GM23338 (cell line): ENCODE measurements at places on chromosomes 13 and 19. TPM values are rescaled to one million over a fixed set of nuclear protein-coding genes. Genes with fewer than 3 reads are reported as not detected.
A peak's percentile ranks its signal among the peaks of the same experiment; 100 is the strongest.

DNA sequence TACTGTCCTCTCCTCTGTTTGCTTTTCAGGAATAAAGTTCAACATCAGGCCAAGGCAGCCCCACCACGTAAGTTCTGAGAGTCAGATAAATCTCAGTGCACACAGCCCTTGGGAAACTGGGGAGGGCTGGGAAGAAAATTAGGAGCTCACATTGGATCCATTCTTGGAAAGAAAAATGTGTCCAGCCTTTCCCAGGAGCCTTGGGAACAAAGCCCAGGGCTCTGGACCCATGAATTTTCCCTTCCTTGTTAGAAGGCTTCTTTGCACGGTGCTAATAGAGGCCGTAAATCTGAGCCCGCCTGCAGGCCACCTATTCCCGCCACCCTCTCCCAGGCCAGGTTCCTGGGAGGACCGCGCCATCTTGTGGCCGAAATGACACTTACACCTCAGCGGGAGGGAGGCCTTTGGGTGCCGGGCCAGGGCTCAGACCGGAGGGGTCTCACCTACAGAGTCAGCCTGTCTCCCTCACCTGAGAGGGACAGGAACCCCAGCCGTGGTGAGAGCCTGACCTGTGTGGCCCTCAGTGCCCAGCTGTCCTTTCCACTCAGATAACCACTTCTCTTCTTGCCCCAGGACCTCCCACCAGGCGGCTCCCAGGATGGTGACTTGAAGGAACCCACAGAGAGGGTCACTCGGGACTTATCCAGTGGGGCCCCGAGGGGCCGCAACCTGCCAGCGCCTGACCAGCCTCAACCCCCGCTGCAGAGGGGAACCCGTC is 25.1 kb upstream of the KCTD15 start:
- DNase-seq = peak; percentile 82

DNA sequence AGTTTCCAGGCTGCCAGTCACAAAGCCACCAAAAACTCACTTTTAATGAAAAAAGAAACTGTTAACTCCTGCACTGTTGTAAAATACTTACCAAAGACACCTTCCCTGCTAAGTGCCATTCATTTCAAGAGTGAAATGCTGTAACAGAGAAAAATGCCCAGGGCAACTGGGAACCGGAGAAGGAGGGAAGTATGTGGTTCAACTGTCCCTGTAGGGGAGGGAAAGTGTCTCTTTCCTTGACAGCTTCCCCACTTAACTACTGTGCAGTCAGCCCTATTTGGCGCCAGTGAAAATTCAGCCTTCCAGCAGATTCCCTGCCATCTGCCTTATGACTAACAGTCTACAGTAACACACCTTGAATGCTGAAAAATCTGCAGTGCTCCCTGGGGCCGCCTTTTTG is 789.0 kb downstream of the DIAPH3 start:
- no peak for DNase-seq

GRCh38 chr19:49680421-49681351 is 3.6 kb downstream of the PRMT1 start:
- DNase-seq = peak; percentile 98

DNA sequence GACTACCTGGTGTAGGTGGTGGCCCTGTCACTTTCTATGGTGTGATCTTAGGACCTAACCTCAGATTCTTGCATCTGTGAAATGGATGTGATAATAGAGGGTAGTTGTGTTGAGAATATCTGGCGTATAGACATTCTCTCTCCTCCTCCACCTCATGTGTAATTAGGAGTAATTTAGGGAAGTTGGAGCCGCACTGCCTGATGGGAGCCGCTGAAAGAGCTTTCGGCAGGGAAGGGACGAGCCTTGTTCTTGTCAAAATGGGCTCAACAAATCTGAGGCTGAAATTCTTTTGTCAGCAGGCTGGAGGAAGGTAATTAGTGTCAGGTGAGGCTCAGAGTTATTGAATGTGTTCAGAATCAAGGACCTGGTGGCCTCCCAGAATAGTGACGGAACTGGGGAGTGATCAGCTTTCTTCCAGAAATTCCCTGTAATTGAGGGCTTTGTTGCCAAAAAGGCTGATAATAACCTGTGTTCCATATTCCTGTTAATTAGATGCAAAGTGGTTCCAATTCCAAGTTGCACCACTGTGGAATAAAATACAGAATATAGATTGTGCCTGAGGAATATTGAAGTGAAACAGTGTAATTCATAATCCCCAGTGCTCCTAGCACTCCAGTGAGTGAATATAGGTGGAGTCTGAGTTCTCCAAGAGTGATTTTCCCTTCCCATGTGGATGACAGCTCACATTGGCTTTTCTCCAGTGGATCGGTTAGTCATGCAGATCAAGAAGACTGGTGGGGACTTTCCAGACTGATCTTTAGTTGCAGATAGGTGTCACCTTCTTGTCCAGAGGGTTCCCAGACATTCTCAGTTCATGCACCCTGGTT is 47.5 kb downstream of the SPATA13 start:
- DNase-seq = no peak

ZNF554 gene
- 3.8 and 7.5 TPM in 2 replicates for total RNA-seq

TIMM50 gene
- 119 and 120 TPM in 2 replicates for total RNA-seq
